ENCODE measurements at places on chromosomes 5 and 9. TPM values are rescaled to one million over a fixed set of nuclear protein-coding genes. Genes with fewer than 3 reads are reported as not detected.

GRXCR2 gene
- total RNA-seq, result not detected

GPX3 gene
- total RNA-seq, result 68.5 TPM

GRM6 gene
- total RNA-seq, result not detected

ARL14EPL gene
- total RNA-seq, result 0.37 TPM

NFIB gene
- 2.5 TPM for total RNA-seq

All from M059J (cell line).